CD8-positive, alpha-beta memory T cell (primary cell): ENCODE measurements at places on chromosomes 12 and 14.

DNA sequence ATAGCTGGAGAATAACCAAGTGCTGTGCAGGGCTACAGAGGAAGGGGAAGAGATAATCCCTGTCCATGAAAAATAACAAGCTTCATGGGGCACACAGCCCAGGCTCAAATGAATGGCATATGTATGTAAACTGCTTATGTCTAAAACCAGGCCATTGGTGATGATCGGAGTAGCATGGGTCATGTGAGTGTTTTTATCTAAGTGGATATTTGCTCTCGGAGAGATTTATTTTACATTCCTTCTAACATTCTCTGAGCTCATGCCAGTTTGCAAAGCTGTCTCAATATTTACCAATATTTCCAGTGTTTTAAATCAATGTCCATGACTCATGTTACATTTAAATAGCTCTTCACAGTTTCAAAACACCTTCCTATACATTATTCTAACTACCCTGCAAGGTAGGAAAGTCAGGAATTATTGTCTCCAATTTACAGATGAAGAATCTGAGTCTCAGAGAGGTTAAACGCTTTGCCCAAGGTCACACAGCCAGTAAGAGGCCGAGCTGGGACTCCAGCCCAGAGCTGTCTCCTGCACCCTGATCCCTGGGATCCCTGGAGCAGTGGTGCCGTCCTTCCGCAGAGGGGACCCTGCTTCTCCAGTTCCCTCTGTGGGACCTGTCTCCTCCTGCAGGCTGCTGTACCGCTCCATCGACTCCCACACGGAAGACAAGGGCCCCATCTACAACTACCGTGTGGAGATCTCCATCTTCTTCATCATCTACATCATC, 186.7 kb upstream of the FKBP4 start:
- DNase-seq: no peak

DNA sequence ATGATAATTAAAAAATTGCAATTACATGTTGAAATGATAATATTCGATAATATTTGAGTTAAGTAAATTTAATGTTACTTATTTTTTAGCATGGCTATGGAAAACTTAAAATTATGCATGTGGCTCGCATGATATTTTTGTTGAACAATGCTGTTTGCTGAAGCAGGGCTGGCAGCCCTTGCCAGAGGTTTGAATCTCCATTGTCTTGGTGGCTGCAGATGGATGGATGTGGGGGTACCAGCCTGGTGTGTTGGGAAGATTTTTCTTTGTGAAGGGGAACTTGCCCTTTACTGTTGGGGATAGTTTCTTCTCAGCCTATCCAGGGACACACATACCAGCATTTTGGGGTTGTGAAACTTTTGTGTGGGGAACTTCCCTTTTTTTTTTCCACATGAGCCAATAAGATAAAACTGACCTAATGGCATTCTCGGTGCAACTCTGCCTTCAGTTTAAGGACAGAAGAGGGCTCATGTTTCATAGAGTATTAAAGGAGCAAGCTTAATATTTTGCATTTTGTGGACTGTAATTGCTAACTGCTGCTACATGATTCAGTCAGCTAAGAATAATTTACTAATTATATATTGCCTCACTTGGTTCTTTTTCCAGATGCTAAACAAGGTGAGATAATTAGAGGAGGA, 8.8 kb downstream of the RASSF3 start:
- DNase-seq: no peak

DNA sequence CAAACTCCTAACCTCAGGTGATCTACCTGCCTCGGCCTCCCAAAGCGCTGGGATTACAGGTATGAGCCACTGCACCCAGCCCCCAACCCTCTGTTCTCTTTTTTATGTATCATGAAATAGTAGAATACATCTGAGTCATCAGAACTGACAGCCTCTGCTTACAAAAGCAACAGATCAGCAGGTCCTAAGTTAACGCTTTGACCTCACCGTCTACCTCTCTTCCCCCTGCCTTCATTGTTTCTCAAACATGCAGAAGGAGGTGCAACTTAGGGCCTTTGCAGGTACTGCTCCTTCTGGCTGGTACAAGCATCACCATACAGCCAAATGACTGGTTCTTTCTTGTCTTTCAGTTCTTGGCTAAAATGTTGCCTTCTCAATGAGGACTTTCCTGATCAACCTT, 249.2 kb downstream of the PAWR start:
- no peak for DNase-seq

DNA sequence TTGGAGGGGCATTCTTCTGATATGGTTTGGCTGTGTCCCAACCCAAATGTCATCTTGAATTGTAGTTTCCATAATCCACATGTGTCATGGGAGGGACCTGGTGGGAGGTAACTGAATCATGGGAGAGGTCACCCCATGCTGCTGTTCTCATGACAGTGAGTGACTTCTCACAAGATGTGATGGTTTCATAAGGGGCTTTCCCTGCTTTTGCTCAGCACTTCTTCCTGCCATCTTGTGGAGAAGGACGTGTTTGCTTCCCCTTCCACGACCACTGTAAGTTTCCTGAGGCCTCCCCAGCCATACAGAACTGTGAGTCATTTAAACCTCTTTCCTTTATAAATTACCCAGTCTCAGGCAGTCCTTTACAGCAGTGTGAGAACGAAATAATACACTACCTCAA, 382.4 kb downstream of the VRK1 start:
- no peak for DNase-seq

DNA sequence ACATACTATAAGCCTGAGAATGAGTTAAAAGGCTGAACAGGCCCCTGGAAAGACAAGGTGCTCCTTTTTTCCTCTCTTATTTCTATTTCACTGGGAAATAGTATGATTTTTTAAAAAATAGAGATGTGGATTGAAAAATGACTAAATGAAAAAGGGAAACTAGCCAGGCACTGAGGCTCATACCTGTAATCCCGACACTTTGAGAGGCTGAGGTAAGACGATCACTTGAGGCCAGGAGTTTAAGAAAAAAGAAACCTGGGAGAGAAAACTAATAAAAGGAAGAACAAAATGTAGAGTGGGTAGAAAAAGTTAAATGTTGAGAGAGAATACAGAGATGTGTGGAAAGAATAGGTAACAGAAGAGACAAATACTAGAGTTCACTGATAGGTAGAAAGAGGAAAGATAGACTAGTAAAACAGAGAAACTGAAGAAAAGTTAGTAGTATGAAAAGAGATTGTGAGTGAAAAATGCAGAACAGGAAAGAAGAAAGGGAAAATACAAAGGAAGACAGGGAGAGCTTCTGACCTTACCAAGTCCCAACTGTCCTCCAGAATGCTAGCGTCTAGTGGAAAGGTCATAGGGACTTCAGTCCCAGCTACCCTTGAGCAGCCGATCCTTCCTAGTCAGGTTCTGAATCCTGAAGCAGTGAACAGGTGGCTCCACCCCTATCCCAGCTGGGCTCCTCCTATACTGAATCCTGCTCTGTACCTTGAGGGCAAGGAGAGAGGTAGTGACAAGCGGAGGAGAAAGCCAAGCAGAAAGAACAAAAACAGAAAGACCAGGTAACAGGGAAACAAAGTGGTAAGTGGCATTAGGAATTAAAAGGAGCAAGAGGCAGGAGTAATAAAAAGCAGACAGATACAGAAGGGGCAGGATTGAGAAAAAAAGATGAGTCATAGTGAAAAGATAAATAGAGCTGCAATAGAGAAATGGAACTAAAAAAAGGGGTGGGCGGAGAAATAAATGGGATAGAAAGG, 7.3 kb downstream of the TMEM116 start:
- DNase-seq: no peak

- no peak for DNase-seq
These were observed 85.5 kb downstream of the ADGRD1 start for GRCh38 chr12:131038961-131039950.

DNA sequence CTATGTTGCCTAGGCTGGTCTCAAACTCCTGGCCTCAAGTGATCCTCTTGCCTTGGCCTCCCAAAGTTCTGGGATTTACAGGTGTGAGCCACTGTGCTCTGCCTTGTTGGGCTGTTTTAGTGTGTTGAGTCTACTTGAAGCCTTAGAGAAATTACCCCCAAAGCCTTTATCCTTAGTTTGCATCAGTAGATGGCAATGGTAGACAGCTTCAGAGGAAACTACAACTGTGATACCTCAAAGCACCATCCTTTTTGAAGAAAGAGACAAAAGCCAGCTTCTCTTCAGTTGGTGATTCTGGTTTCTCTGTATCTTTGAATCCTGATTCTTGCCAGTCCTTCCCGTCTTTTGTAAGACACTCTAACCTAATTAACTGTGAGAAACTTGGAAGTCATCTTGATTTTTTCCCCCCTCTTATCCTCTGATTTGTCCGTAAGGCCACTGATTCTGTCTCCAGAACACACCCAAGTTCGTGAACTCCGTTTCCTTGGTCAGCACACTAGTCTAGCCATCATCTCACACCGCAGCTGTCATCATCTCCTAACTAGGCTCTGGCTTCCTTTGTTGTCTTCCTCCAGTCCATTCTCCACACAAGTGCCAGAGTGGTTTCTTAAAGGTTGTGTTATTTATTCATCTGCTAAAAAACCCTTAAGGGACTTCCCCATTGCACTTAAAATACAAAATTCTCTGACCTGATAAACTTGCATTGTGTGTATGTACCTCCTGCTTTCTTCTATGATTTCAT, 20.2 kb downstream of the ATP2A2 start:
- DNase-seq: no peak

DNA sequence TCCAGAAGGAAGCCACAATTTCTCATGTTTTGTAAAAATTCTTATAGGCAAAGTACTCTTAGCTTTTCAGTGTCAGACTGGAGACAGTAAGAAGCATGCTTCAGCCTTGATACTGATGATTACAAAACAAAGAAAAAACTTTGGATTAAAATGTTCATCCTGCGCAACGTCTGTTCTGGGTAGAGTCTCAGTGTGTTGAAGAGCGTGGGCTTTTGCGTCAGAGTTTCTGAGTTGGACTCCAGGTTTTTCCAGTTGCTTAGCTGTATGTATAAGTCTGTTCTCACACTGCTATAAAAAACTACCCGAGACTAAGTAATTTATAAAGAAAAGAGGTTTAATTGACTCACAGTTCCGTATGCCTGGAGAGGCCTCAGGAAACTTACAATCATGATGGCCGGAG, 508.1 kb downstream of the DIO2 start:
- no peak for DNase-seq

DNA sequence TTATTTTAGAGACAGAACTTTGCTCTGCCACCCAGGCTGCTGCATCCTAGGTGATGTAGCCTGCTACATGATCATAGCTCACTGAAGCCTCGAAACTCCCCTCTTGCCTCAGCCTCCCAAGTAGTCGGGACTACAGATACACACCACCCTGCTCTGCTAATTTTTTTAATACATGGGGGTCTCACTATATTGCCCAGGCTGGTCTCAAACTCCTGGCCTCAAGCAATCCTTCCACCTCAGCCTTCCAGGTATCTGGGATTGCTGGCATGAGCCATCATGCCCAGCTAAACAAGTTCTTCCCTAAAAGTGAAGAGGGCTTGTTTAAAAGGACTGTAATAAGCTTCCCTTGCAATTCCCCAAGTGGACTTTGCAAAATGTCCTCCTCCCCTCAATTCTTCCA, 310.4 kb downstream of the PAWR start:
- DNase-seq: no peak

DNA sequence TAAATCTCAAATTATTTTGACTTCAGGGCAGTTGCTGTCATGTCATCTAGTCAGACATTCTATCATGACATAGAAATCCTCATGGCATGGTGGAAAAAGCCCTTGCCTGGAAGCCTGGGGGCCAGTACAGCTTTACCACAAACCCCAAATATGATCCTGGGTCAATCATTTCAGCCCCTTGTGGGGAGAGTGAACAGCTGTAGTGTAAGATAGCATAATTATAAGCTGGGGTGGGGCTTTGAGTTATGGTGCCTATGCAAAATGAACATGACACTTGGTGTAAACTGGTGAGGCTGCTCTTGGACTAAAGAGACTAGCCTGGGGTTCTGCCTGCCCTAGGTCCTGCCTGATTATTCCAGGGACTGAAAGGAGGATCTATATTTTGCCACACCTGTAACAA, 207.7 kb upstream of the DDHD1 start:
- no peak for DNase-seq

DNA sequence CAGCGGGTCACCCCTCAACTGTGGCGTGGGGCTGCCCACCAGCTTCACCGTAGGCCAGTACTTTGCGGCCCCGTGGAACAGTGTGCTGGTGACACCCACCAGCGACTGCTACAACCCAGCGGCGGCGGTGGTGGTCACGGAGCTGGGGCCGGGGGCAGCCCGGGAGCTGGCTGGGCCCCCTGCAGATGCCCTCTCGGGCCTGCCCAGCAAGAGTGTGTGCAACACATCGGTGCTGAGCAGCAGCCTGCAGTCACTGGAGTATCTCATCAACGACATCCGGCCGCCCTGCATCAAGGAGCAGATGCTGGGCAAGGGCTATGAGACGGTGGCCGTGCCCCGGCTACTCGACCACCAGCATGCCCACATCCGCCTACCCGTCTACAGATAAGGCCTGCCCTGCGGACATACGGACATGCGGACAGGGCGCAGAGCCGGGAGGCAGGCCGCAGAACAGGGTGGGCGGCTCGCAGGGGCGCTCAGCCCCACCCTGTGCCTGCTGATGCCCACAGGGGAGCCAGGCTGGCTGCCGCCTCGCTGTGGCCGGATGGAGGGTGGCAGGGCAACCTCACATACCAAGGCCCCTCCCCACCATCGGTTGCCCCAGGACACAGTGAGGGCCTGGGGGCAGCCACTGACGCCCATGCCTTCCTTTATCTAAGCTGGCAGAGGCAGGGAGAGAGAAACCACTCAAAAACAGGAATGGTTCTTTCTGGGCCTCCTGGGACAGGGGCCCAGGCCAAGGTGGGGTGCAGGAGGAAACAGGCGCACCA, 55.5 kb downstream of the FAM222A start:
- DNase-seq: no peak

GRCh38 chr14:92719421-92719820, 29.0 kb downstream of the LGMN start:
- no peak for DNase-seq

DNA sequence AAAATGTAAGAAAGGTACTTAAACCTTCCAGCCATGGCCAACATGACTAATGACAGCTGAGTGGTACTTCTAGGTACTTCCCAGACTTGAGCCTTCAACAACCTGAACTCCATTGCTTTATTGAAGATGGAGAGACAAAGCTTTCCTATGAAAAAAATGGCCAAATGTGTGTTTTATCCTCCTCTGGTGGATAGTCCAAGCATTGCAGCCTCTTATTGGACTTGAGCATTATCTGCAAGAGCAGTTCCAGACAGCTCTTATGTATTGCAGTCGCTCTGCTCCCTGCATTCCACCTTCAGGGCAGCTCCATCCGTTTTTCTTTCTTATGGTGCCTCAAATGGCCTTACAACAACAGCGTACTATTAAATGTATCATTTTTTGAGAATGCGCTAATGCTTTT, 588.2 kb downstream of the NRXN3 start:
- no peak for DNase-seq

DNA sequence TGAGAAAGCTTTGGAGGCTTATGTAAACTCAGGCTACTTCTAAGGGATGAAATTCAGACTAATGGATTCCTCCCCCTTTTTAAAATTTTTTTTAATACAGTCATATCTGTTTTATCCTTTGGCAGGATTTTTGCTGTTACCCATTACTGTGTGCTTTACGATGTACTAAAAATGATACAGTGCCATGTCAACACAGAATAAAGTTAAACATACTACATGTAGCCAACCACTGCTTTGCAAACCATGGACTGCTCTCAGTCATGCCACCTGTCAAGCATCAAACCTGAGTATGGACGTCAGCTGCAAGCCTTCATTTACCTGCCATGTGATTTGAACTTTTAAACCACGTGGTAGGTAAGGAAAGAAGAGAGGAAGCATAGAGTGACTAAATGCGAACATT, 325.8 kb downstream of the FUT8 start:
- DNase-seq: no peak

GRCh38 chr12:102462795-102463465, 17.4 kb downstream of the IGF1 start:
- no peak for DNase-seq

GRCh38 chr12:1500095-1500801, 94.1 kb downstream of the FBXL14 start:
- no peak for DNase-seq
